ENCODE measurements at places on chromosomes 4 and X. TPM values are rescaled to one million over a fixed set of nuclear protein-coding genes. Genes with fewer than 3 reads are reported as not detected.
A peak's percentile ranks its signal among the peaks of the same experiment; 100 is the strongest.

DNA sequence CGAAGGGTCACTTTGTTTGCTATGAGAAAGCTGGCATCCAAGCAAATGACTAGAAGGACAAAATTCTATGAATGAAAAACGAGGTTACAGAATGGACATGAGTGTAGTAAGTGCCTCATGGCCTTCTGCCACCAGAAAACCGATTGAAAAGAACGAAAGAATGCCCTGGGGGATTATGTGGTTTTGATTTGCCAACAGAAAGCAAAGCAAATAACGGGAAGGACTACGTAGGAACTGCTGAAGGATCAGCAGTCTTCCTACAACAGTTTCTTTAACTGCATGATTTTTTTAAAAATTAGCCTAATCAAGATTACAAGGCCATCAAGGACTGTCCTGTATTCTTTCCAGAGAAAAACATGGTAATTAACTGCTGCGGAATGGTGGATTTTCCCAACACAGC is 50.6 kb downstream of the NRK start:
- peaks cover 6% of the 10 kb centered on the region for H3K27me3 ChIP-seq
- no peak for DNase-seq
- no peaks in the 10 kb centered on the region for H3K36me3 ChIP-seq
- no peaks in the 10 kb centered on the region for H3K4me1 ChIP-seq

DNA sequence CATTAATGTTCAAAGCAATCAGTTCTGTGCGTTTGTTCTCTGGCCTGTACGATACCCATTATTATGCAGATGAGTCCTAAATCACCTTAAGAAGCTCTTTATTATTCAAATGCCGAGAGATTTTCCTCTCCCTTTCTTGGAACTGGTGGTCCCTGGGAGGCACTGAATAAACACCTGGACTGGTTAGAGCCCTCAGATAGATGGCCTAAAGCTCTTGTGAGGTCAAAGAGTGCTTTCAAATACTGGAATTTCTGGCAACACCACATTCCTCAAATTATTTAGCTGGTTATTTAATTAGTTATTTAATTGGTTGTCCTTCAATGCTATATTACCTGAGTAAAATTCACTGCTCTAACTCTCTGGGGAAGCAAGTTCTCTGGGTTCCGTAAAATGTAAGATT is 3.0 kb downstream of the ARHGEF38 start:
- DNase-seq = no peak
- no peak overlapping the region for H3K4me3 ChIP-seq
- no peaks in the 10 kb centered on the region for H3K27me3 ChIP-seq
- no peaks in the 10 kb centered on the region for H3K36me3 ChIP-seq
- H3K4me1 ChIP-seq = no peaks in the 10 kb centered on the region

- no peaks in the 10 kb centered on the region for H3K4me1 ChIP-seq
- no peak overlapping the region for H3K27ac ChIP-seq
- H3K4me3 ChIP-seq = no peak overlapping the region
- H3K36me3 ChIP-seq = no peaks in the 10 kb centered on the region
- DNase-seq = peak; percentile 50
- no peaks in the 10 kb centered on the region for H3K27me3 ChIP-seq
Measured at GRCh38 chr4:123408471-123409084, 12.0 kb downstream of the SPRY1 start.

DNA sequence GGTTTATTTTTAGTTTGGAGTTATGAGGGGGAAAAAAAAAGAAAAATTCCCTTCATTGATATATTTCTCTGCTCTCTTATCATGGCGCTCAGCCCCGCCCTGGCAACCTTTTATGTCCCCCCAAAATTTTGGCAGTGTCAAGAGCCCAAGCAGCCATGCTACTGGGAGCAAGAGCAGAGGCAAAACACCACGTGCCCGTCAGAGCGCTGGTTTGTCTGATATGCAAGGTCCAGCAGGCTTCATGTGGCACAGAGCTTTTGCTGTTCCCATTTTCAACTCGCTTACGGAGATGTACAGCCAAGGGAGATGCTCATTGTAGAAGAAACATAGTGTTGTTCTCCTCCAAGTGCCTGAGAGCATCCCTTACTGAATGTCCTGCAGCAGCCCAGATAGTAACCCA is 27.3 kb downstream of the SLITRK2 start:
- H3K4me3 ChIP-seq = no peak overlapping the region
- H3K4me1 ChIP-seq = no peaks in the 10 kb centered on the region
- no peak overlapping the region for H3K27ac ChIP-seq

- H3K36me3 ChIP-seq = no peaks in the 10 kb centered on the region
- H3K27me3 ChIP-seq = peaks cover 3% of the 10 kb centered on the region
- DNase-seq = no peak
- no peak overlapping the region for H3K27ac ChIP-seq
Measured at GRCh38 chr4:152150214-152150613, 385.7 kb downstream of the FBXW7 start.

- peaks cover 14% of the 10 kb centered on the region for H3K4me1 ChIP-seq
- H3K36me3 ChIP-seq = no peaks in the 10 kb centered on the region
- H3K27ac ChIP-seq = peak overlapping the region; percentile 57
- no peak overlapping the region for H3K4me3 ChIP-seq
- no peak for DNase-seq
Measured at GRCh38 chr4:185880571-185880970, 68.6 kb upstream of the SORBS2 start.

Gene PDHA1
- 26.4 TPM for total RNA-seq

Gene PF4V1
- not detected for total RNA-seq

Gene JCHAIN
- total RNA-seq = 2.2 TPM

Gene MAOB
- total RNA-seq = 0.72 TPM
